Prostate gland (tissue), 2 donors: ENCODE measurements at places on chromosomes 3 and 15. TPM values are rescaled to one million over a fixed set of nuclear protein-coding genes. Genes with fewer than 3 reads are reported as not detected.

DNA sequence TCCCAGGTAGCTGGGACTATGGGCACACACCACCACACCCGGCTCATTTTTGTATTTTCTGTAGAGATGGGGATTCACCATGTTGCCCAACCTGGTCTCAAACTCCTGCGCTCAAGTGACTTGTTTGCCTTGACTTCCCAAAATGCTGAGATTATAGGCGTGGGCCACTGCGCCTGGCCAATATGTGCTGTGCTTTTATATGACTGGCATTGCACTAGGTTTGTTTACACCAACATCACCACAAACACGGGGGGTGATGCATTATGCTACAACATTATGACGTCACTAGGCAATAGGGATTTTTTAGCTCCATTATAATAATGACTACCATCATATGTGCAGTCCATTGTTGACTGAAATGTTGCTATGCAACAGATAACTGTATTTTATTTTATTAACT, 6.9 kb downstream of the APH1B start:
- no peak for DNase-seq

Gene INKA1
- total RNA-seq: 4.0 TPM

DNA sequence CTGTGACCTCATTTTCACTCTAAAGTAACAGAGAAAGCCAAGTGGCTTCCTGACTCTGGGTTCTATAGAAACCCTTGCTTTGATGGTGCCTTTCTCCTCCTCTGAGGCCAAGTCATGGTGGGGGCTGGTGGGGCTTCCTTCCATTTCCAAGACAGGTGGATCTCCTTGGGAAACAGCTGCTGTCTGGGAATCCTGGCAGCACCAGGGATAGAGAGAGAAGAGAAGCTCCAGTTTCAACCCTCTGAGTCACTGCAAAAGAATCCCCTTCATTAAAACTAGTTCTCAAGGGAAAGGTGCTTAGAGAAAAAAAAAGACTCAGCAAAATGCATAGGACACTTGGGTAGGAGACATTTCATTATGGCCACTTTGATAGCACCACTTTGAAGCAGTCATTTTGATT, 614.4 kb downstream of the FHIT start:
- no peak for DNase-seq

DNA sequence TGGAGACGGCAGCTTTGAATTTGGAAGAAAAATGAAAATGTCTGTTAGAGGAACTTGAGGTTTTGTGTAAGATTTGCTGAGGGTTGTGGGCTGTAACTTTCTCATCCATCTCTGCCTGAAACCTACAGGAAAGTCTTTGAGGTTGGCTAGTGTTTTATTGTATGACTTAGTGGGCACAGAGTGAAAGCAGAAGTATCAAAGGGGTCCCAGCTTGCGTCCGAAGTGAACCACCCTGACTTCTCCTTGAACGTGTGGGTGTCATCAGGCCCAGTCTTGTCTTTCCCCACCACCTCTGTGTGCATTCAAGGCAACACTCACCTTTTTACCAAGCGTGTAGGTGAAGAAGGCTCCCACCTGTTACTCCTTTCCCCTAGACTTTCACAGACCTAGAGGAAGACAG, 682.1 kb upstream of the CFAP20DC start:
- no peak for DNase-seq

- no peak for DNase-seq
Measured at GRCh38 chr15:25478313-25478712, 39.5 kb upstream of the UBE3A start.

DNA sequence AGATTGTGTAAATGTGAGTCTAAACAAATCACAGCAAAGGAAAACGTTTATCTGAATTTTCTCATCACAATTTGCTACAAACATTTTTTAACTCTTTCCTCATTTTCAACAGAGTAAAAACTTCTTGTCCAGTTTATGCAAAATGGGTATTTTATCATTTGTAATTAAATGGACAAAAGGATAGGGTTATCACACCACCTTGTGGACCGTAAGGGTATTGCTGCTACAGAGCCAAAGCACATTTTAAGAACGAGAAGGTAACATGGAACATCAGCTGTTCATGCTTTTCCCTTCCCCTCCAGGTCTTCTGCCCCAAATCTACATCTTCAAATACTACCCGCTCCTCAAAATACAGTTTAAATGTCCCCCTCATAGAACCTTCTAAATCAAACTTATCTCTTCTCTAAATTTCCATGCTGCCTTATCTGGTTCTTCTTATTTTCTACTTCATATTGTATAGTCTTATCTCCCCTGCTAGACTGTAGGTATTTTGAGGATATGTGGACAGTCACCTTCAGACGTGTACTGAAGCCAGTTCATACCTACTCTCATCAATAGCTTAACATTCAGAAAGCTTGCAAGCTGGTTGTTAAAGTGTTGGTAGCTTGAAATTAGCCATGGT, 12.8 kb upstream of the SETMAR start:
- no peak for DNase-seq

DNA sequence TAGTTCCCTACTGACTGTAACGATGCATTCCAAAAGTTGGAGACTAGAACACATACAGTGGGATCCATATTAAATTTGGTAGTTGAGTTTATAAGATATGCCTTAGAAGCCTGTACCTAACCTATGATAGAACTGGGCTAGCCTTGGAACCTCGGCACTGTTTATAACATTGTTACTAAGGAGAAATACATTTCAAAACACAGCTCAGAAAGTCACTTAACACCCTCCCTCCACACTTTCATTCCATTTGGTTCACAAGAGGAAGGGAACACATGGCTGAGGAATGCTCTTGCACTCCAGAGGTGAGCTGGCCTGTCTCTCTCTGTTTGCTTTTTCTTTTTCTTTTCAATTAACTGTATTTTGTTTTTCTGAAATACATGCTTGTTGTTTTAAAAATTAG, 48.7 kb upstream of the TSC22D2 start:
- no peak for DNase-seq

Gene CLDN16
- 0.45 TPM for total RNA-seq

DNA sequence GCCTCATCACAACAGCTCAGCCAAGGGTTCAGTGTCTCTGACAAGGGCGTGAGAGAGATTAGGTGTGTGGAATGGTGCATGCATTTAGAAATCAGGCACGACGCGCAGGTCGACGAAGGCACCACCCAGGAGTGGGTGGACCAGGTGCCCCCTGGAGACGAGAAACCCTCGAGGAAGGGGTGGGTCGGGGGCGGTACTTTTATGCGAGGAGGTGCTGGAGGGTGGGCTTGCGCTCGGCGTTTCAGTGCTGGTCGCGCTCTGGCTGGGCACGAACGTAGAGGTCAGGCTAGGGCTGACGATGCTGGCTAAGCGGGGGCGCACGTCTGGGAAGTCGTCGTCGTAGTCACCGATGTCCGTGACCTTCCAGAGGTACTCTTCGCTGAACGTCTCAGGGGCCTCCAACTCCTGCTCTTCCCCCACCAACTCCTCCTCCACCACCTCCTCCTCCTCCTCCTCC, 393 bp downstream of the ERICH6 start:
- no peak for DNase-seq
